Activated CD4-positive, alpha-beta memory T cell treated with anti-CD3 and anti-CD28 coated beads for 36 hours (primary cell): ENCODE measurements at places on chromosomes 2 and 18. TPM values are rescaled to one million over a fixed set of nuclear protein-coding genes. Genes with fewer than 3 reads are reported as not detected.

UGT1A1 gene
- not detected for total RNA-seq

DNA sequence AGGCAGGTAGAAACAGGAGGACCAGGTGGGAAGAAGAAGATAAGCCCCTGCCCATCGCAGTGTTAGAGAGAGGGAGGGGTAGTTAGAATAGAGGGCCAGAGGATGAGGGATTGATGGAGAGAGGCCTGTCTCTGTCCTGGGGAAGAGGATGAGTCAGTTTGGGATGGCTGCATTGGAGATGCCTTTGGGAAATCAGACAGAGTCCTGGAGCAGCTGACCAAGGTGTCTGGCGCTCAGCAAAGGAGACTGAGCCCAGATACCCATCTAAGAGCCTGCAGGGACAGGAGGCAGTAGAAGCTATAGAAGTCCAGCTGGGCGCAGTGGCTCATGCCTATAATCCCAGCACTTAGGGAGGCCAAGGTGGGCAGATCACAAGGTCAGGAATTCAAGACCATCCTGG lies 177.8 kb upstream of the HAAO start:
- H3K4me1 ChIP-seq: peaks cover 8% of the 10 kb centered on the region
- no peak overlapping the region for H3K4me3 ChIP-seq
- H3K36me3 ChIP-seq: no peaks in the 10 kb centered on the region
- H3K27ac ChIP-seq: no peak overlapping the region

MPP4 gene
- not detected for total RNA-seq

DNA sequence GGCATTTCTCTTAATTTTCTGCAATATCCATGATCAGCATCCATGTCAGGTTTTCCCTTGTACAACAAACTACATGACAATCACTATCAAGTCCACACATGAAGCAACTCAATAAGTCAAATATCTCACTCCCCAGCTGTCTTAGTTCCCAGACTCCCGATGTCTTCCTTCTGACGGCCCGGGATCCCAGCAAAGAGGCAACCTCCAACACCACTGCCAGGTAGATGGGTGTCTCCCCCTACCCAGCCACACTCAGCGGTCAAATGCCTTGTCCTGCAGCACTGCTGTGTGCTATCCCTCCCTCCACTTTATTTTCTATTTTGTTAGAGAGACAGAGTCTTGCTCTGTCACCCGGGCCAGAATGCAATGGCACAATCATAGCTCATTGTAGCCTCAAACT lies 23.3 kb downstream of the TRABD2A start:
- no peaks in the 10 kb centered on the region for H3K27me3 ChIP-seq
- no peak overlapping the region for H3K4me3 ChIP-seq
- no peak for DNase-seq
- peak overlapping the region; percentile 46 for H3K27ac ChIP-seq

KYNU gene
- total RNA-seq: not detected

DNA sequence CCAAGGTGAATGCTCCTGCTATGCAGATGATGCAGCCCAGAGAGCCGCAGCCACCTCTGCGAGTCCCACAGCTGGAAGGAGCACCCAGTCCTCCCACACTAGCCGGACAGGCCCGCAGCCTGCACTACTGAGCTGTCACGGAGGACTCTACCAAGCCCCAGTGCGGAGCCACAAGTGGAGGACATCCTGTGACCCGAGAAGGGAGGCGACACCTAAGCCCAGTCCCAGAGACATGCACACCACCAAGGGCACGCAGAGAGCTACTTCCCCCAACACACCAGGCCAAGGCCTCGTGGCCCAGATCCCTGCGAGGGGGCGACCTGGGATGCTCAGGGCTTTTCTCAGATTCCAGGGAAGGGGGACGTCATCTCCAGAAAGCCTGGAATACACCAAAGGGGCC lies 12.9 kb downstream of the HS1BP3 start:
- no peak for DNase-seq
- no peak overlapping the region for H3K27ac ChIP-seq
- H3K27me3 ChIP-seq: no peaks in the 10 kb centered on the region
- H3K36me3 ChIP-seq: peaks cover 9% of the 10 kb centered on the region
- no peak overlapping the region for H3K4me3 ChIP-seq
